Activated CD4-positive, alpha-beta T cell treated with anti-CD3 and anti-CD28 coated beads for 36 hours (primary cell): ENCODE measurements at places on chromosomes 4 and X.

GRCh38 chr4:184348311-184349233, 125.8 kb downstream of the IRF2 start:
- DNase-seq: no peak

- no peak for DNase-seq
These were observed 1316.3 kb downstream of the STIM2 start for GRCh38 chr4:28176942-28177341.

DNA sequence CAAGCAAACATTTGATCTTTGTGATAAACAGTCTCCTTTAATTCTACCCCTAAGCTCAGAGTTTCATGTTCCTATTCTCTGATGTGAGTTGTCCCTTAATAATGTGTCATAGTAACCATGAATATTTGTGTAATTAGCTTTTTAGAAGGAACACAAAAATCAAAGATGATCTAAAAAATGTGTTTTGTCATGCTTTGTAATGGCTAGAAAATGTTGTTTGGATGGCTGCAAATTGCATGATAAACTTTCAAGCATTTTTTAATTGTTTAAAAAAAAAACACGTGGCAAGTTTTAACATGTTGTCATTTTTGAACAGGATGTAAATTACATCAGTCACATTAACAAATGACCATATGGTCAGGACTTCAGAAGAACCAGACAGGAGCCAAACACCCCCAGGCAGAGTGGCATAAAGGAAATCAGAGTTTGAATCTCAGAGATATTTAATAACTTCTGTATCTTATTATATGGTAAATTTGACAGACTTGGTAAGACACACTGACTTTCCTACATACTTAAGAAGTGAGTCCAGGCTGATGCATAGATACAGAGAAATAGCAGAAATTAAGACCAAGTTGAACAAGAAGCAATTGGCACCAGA, 223.9 kb upstream of the VEGFC start:
- no peak for DNase-seq

- DNase-seq: no peak
These were observed 19.6 kb upstream of the NSUN7 start for GRCh38 chr4:40730091-40730679.

GRCh38 chr4:173258866-173259265, 75.3 kb downstream of the HMGB2 start:
- DNase-seq: no peak

- no peak for DNase-seq
These were observed 44.6 kb upstream of the VEGFC start for GRCh38 chr4:176837169-176837895.

- DNase-seq: no peak
These were observed 257.5 kb upstream of the IRS4 start for GRCh38 chrX:108993909-108994308.

- peak; percentile 35 for DNase-seq
These were observed 2.4 kb downstream of the LONRF3 start for GRCh38 chrX:118976599-118977340.

GRCh38 chr4:68176500-68176899, 46.8 kb upstream of the TMPRSS11F start:
- DNase-seq: no peak

DNA sequence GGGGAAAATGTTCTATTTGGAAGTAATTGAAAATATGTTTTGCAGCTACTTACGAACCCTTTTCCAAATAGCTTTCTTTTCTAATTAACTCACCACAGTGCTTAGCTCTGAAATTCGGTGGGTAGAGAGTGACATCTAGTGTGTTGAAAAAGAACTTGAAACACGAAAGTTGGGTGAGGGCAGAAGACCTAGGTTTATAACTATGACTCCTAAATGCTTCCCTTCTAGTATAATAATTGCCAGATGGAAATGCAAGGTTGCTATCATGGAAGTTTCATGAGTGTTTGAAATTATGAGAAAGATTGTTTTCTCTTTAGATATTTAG, 77.3 kb upstream of the NOCT start:
- DNase-seq: no peak

DNA sequence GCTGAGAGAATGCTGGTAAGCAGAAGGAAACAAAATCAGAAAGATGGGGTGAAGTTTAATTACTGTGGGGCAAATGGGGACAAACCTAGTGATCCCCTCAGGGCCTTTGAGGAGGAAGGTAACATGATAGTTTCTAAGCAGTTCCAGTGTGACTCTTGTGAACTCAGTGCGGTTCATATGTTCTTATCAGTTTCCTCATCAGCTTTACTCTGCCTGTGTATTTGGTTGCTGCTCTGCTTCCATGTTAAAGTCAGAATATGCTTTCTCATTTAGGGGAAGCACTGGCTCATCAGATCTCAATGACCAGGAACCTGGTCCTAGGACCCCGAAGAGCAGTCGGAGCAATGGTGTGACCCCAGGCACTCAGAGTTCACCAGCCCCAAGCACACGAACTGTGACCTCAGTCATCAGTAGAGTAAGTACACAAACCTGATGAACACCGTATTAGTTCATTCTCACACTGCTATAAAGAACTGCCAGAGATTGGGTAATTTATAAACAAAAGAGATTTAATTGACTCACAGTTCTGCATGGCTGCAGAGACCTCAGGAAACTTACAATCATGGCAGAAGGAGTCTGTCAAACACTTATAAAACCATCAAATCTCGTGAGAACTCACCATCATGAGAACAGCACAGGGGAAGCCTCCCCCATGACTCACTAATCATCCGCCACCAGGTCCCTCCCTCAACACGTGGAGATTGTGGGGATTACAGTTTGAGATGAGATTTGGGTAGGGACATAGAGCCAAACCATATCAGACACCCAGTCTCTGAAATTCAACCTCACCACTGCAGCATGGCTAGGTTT, 83.0 kb downstream of the SYTL5 start:
- DNase-seq: no peak

DNA sequence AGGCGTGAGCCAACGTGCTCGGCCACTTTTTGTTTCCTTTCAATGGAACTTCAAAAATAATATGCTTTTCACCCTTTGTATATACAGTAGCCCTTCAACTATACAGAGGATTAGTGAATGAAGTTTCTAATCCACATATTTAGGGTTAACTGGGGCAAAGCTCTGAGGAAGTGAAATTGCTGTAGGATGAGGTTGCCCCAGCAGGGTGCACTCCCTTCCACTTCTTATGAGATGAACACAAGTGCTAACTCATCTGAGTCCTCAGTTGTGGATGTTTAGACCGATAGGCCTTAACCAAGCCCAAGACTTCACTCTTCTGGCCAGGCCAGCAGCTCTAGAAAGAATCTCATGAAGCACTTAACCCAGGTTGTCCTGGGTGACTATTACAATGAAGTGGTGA, 29.1 kb upstream of the CT55 start:
- no peak for DNase-seq

DNA sequence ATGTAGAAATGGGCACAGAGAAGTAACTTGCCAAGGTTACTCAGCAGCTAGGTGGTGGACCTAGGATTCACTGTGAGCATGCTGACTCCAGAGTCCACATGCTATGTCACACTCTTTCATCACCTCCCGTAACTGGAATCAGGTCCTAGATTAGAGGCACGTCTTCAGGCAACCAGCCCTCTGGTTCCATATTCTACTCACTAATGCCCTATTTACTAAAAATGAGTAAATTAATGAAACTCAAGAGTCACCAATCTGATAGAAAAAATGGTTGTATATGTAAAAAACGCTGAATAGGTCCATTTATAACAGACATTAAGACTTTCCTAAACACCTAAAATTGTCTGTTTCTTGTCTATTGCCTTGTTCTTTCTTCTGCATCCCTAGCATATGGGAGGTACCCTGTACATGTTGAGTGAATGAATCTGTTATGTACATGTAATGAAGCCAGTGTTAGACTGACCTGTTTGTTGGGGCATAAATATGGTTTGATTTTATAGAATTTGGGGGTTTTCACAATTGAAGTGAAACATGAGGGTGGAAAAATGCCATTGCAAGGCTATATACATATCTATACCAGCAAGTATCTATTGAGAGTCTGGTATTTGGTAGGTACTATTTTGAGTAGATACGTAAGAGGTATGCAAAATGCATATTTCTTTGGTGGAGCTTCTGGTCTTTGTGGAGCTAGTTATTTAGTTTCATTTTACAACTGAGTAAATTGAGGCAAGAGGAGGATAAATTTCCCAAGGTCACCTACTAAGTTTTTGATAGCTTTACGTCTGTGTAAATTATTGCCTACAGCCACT, 7.5 kb upstream of the RUFY3 start:
- no peak for DNase-seq

GRCh38 chrX:49178537-49178936, 6.8 kb downstream of the PLP2 start:
- DNase-seq: no peak

DNA sequence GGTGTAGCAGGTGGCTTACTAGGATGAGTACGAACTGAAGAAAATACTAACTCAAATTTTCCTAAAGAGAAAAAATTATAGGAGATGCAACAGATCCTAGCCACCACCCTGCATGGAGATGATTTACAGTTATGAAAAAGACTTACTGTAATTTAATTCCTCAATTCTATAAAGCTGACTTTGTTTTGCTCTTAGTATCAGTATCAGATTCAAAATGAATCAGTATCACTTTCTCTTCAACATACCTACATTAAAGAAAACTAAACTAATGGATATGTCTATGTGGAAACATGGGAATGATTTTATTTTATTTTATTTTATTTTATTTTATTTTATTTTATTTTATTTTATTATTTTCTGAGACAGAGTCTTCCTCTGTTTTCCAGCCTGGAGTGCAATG, 525.8 kb downstream of the NLGN4X start:
- no peak for DNase-seq

GRCh38 chrX:119155416-119156035, 27.9 kb upstream of the KIAA1210 start:
- no peak for DNase-seq

DNA sequence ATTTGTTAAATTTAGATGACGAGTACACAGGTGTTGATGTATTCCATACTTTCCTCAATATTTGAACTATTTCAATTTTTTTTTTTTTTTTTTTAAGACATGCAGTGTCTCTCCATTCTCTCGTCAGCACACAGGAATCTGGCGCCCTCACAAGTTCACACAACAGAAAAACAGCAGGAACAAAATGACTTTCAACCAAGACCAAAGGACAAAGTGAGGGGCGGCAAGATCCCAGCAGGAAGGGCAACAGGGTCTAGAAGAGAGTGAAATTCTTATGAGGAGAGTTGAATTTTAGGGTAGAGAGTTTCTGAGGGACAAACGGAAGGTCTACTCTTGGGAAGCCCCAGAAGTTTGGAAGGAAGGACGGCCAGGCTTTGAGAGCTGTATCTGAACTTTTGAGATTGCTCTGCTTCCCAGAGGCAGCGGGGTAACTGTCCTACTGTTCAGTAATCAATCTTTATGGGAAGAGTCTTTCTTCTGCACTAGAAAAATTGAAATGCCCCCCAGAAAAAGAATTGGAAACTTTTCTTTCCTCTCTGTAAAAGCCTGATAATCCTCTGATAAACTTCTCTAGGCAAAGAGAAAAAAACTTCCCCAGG, 760.2 kb downstream of the RAB28 start:
- DNase-seq: no peak

DNA sequence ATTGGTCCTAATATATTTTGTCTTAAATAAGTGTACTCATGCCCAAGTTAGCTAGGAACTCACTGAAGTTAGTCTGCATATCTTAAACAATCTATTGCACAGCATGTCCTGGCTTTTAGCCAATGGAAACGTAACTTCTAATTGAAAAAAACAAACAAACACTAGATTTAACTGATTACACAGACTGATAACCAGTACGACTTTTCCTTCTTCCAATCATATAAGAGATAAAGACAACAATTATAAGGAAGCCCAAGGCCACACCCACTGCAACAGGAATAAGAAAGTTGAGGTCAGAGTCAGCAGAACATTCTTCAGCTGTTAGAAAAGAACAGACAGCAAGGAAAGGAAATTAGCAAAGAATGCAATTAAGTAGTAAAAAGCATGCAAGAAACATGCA, 40.8 kb downstream of the LAMP2 start:
- DNase-seq: no peak
